ENCODE measurements at places on chromosomes 16 and 17. TPM values are rescaled to one million over a fixed set of nuclear protein-coding genes. Genes with fewer than 3 reads are reported as not detected.

DNA sequence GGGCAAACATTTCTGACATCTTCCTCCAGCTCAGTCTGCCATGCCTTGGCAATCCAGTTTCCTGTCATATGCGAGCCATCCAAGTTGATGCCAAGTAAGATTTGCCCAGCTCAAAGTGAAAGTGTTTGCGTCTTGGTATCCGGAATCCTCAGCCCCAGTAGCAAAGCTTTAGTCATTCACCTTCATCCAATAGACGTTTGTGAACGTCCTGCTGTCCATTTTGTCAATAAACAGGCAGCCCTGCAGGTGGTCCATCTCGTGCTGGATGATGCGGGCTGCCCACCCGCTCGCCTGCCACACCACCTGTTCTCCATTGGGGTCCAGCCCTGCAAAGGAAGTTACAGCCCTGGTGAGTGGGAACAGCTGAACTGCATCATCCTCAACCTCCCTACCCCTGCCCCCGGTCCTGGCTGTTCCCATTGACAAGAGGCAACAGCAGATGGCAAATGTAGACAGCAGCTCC, 1.5 kb downstream of the PDF start:
- H3K36me3 ChIP-seq = peaks cover 2% of the 10 kb centered on the region
- H3K4me3 ChIP-seq = no peak overlapping the region
- no peaks in the 10 kb centered on the region for H3K27me3 ChIP-seq
- H3K27ac ChIP-seq = no peak overlapping the region
- DNase-seq = peak; percentile 40

DNA sequence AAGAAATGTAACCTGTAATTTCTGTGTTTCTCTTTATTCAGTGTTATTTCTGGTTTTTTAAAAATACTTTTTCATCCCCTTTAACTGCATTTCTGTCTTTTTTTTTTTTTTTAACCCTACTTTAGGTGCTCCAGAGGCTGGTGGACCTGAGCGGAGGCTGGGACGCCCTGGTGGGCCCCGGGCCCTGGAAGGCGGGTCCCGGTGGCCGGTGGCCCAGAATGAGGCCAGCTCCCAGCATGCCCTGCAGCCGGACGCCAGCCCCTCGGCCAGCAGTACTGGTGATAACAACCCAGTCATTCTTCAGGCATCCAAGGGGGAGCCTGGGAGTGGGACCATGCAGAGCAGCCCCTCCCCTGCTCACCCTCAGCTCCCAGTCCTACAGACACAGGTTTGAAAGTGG, 1.5 kb downstream of the SRCAP start:
- H3K4me1 ChIP-seq = no peaks in the 10 kb centered on the region
- no peak for DNase-seq
- no peaks in the 10 kb centered on the region for H3K27me3 ChIP-seq
- H3K4me3 ChIP-seq = no peak overlapping the region
- H3K36me3 ChIP-seq = peaks cover 2% of the 10 kb centered on the region

DNA sequence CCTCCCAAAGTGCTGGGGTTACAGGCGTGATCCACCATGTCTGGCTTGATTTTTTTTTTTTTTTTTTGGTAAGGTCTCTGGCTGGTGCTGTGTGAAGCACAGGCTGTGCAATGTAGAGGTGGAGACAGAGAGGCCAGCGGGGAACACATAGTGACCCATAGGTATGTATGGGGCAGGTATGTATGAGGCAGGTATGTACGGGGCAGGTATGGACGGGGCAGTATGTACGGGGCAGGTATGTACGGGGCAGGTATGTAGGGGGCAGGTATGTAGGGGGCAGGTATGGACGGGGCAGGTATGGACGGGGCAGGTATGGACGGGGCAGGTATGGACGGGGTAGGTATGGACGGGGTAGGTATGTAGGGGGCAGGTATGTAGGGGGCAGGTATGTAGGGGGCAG, 5.0 kb downstream of the RPL3L start:
- no peaks in the 10 kb centered on the region for H3K36me3 ChIP-seq
- H3K4me1 ChIP-seq = no peaks in the 10 kb centered on the region
- no peak for DNase-seq
- no peaks in the 10 kb centered on the region for H3K27me3 ChIP-seq

DNA sequence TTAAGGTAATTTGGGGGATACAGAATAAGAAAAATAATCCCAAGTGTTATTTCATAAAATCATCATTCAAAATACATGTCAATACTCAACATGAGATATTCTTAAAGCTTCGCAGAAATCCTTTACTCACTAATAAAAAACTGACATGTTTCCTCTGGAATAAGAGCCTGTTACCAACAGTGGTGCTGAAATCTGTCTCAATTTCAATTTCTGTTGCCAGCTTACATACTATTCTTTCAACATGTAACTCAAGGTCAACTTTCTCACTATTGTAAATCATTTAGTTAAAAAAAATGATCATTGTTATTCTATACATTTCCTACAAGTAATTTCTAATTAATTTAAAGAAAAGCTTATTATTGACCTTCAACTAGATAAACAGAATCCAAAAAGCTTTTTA, 67.9 kb downstream of the CEP95 start:
- no peak for DNase-seq
- no peak overlapping the region for H3K4me3 ChIP-seq
- H3K4me1 ChIP-seq = no peaks in the 10 kb centered on the region
- no peak overlapping the region for H3K27ac ChIP-seq
- peaks cover 4% of the 10 kb centered on the region for H3K36me3 ChIP-seq
- H3K27me3 ChIP-seq = no peaks in the 10 kb centered on the region

GRCh38 chr17:78258323-78259191, 27.1 kb downstream of the TMEM235 start:
- H3K36me3 ChIP-seq = no peaks in the 10 kb centered on the region
- H3K4me1 ChIP-seq = no peaks in the 10 kb centered on the region
- H3K4me3 ChIP-seq = no peak overlapping the region
- no peak overlapping the region for H3K27ac ChIP-seq
- no peaks in the 10 kb centered on the region for H3K27me3 ChIP-seq

DNA sequence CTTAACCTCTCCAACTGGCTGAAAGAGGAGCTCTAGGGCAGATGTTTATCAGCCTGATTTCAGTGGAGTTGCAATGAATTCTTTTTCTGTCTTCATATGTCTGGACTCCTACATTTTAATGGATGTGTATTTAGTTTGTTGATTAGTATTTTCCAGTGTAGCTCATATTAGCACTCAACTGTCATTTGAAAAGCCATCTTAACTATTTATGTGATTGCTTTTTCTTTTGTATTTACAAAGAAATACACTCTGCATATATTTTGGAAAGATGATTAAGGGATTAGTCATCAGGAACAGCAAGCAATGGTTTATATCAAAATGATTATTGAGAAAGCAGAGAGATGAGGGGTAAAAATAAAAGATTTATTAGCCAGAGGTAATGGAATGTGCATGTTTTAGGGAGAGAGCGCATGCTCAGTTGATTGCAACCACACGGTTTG, 71.1 kb downstream of the WWOX start:
- H3K27me3 ChIP-seq = no peaks in the 10 kb centered on the region
- no peaks in the 10 kb centered on the region for H3K36me3 ChIP-seq
- no peak for DNase-seq
- H3K4me1 ChIP-seq = no peaks in the 10 kb centered on the region
- H3K4me3 ChIP-seq = no peak overlapping the region

GRCh38 chr17:45775576-45776011, 8.5 kb upstream of the CRHR1 start:
- no peak overlapping the region for H3K4me3 ChIP-seq
- no peaks in the 10 kb centered on the region for H3K36me3 ChIP-seq
- H3K4me1 ChIP-seq = no peaks in the 10 kb centered on the region
- peak; percentile 67 for DNase-seq

DNA sequence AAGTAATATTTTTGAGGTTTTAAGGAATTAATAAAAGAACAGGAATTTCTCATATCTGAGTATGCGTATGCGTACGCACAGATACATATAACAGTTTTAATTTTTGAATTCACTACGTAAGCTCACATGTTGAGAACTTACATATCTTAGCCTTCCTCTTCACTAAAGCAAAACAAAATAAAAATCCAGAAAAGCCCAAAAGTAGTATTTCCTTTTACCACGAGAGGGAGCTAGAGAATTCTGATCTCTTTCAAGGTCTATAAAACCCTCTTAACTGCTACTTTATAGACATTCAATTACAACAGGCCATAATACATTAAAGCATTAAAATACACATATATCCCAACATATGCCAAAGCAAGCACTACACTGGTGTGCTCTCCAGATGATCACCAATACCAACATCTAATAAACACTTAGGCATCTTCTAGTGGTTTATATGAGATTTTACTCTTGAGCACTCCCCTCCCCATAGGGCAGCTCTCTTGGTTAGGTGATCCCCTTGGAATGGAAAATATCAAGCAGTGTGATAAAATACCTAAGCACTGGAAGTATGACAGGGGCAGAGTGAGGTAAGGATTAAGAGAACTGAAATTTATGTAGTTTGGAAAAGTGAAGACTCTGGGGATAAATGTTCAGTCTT, 94.0 kb downstream of the SKAP1 start:
- no peaks in the 10 kb centered on the region for H3K27me3 ChIP-seq
- no peak for DNase-seq
- H3K36me3 ChIP-seq = no peaks in the 10 kb centered on the region
- no peak overlapping the region for H3K4me3 ChIP-seq
- H3K27ac ChIP-seq = no peak overlapping the region
- no peaks in the 10 kb centered on the region for H3K4me1 ChIP-seq

GRCh38 chr16:57797526-57798266, 4.6 kb downstream of the KIFC3 start:
- H3K27me3 ChIP-seq = no peaks in the 10 kb centered on the region
- no peaks in the 10 kb centered on the region for H3K36me3 ChIP-seq
- H3K4me1 ChIP-seq = no peaks in the 10 kb centered on the region
- no peak overlapping the region for H3K27ac ChIP-seq

GRCh38 chr16:3596101-3596861, 15.1 kb downstream of the SLX4 start:
- no peaks in the 10 kb centered on the region for H3K27me3 ChIP-seq
- no peaks in the 10 kb centered on the region for H3K36me3 ChIP-seq
- no peaks in the 10 kb centered on the region for H3K4me1 ChIP-seq
- no peak overlapping the region for H3K4me3 ChIP-seq

DNA sequence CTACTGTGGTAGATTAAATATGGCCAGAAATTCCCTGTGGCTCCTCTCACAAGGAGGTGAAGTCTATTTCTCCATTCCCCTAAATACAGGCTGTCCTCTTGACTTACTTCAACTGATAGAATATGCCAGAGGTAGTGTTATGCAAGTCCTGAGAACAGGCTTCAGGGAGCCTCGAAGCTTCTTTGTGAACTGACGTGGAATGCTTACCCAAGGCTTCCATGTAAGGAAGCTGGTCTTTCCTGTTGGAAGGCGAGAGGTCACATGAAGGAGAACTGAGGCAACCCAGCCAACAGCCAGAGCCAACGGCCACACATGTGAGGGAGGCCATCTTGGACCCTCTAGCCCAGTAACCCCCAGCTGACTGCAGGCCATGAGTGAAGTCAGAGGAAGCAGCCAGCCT, 267.9 kb downstream of the MRTFB start:
- H3K27me3 ChIP-seq = no peaks in the 10 kb centered on the region
- DNase-seq = no peak
- H3K27ac ChIP-seq = no peak overlapping the region

DNA sequence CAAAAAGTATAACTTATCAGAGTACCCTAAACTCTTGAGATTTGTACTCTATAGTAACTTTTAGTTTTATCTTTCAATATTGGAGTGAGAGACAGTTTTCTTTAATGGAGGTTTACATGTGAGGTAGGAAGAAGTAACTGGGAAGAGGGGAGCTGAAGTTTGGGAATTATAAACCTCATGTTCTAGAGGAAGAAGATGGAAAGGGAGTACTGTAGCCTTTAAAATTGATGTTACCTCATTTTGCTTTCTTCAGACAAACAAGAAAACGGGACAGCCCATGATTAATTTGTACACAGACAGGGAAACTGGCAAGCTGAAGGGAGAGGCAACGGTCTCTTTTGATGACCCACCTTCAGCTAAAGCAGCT, 9.5 kb downstream of the FUS start:
- H3K36me3 ChIP-seq = peaks cover 22% of the 10 kb centered on the region
- no peak overlapping the region for H3K4me3 ChIP-seq
- no peak overlapping the region for H3K27ac ChIP-seq
- no peaks in the 10 kb centered on the region for H3K27me3 ChIP-seq
- no peak for DNase-seq

GRCh38 chr16:22194707-22195444, 11.2 kb upstream of the EEF2K start:
- H3K27me3 ChIP-seq = no peaks in the 10 kb centered on the region
- H3K4me3 ChIP-seq = no peak overlapping the region
- no peak for DNase-seq

- no peaks in the 10 kb centered on the region for H3K27me3 ChIP-seq
- H3K4me3 ChIP-seq = no peak overlapping the region
- peak overlapping the region; percentile 93 for H3K27ac ChIP-seq
- peaks cover 4% of the 10 kb centered on the region for H3K4me1 ChIP-seq
- no peaks in the 10 kb centered on the region for H3K36me3 ChIP-seq
- DNase-seq = peak; percentile 88
Observed at GRCh38 chr16:67862623-67863583, 9.9 kb upstream of the EDC4 start.

FOXN1 gene
- total RNA-seq = not detected

CCL1 gene
- total RNA-seq = not detected

HS3ST3A1 gene
- total RNA-seq = 0.36 TPM

KRTAP9-4 gene
- not detected for total RNA-seq

PARN gene
- 32.2 TPM for total RNA-seq

ALOX12 gene
- not detected for total RNA-seq
